ENCODE measurements at places on chromosomes 7 and 10. TPM values are rescaled to one million over a fixed set of nuclear protein-coding genes. Genes with fewer than 3 reads are reported as not detected.

The STAG3 gene
- 59.1 TPM for total RNA-seq

The ANXA7 gene
- 55.7 TPM for total RNA-seq

The BAIAP2L1 gene
- total RNA-seq: 2.2 TPM

The ACSM6 gene
- total RNA-seq: 5.1 TPM

The FAM20C gene
- 2.4 TPM for total RNA-seq

The AS3MT gene
- total RNA-seq: 5.2 TPM

The ZDHHC4 gene
- 50.0 TPM for total RNA-seq

The HOXA4 gene
- total RNA-seq: 0.42 TPM

The BHLHA15 gene
- total RNA-seq: not detected

The ANKRD61 gene
- total RNA-seq: 0.05 TPM

The CRYGN gene
- total RNA-seq: 1.2 TPM

The KIF11 gene
- total RNA-seq: 39.9 TPM

The OR6V1 gene
- total RNA-seq: not detected

The FANK1 gene
- 2.5 TPM for total RNA-seq

The COL26A1 gene
- 3.0 TPM for total RNA-seq

The PNLIPRP3 gene
- total RNA-seq: not detected

The HIBADH gene
- total RNA-seq: 25.0 TPM

The TMEM236 gene
- total RNA-seq: 0.24 TPM

The VWC2 gene
- 0.05 TPM for total RNA-seq

The MCM7 gene
- 231 TPM for total RNA-seq

The CDC14C gene
- total RNA-seq: not detected

The PDSS1 gene
- 30.5 TPM for total RNA-seq

The RADIL gene
- 0.19 TPM for total RNA-seq

The MKX gene
- 0.05 TPM for total RNA-seq

The ZNF775 gene
- 7.6 TPM for total RNA-seq

The TMEM140 gene
- 4.3 TPM for total RNA-seq

The NUTM2D gene
- total RNA-seq: 3.3 TPM

The EPHA1 gene
- 34.3 TPM for total RNA-seq

The CRPPA gene
- 1.4 TPM for total RNA-seq

The SHOC2 gene
- total RNA-seq: 33.9 TPM

The GPR146 gene
- 2.7 TPM for total RNA-seq

The ADCY1 gene
- total RNA-seq: 0.38 TPM

The OR2A42 gene
- not detected for total RNA-seq

The CRHR2 gene
- total RNA-seq: under 0.01 TPM

The ANKRD22 gene
- total RNA-seq: 15.5 TPM

The SPDYE1 gene
- not detected for total RNA-seq

The CNNM1 gene
- total RNA-seq: 0.24 TPM

The GPR15LG gene
- total RNA-seq: 0.38 TPM

The VOPP1 gene
- 91.6 TPM for total RNA-seq

The FRMD4A gene
- 16.2 TPM for total RNA-seq

The TET1 gene
- 6.4 TPM for total RNA-seq

The CAMK2B gene
- 0.85 TPM for total RNA-seq

The NXPH1 gene
- total RNA-seq: 0.05 TPM

The SYPL1 gene
- total RNA-seq: 22.4 TPM

The TUBB8 gene
- 0.05 TPM for total RNA-seq

The SMKR1 gene
- total RNA-seq: 0.52 TPM

The CFTR gene
- total RNA-seq: 0.28 TPM

The WNT16 gene
- total RNA-seq: 0.05 TPM

The ACTR1A gene
- total RNA-seq: 60.2 TPM

The AGR3 gene
- total RNA-seq: not detected

The RHOBTB1 gene
- total RNA-seq: 4.5 TPM

The CYP2C8 gene
- total RNA-seq: 0.71 TPM

The NPC1L1 gene
- under 0.01 TPM for total RNA-seq

The HOXA3 gene
- total RNA-seq: 0.80 TPM

All from thymus (tissue), 14 donors.